ENCODE measurements at places on chromosomes 3 and 15. TPM values are rescaled to one million over a fixed set of nuclear protein-coding genes. Genes with fewer than 3 reads are reported as not detected.

DNA sequence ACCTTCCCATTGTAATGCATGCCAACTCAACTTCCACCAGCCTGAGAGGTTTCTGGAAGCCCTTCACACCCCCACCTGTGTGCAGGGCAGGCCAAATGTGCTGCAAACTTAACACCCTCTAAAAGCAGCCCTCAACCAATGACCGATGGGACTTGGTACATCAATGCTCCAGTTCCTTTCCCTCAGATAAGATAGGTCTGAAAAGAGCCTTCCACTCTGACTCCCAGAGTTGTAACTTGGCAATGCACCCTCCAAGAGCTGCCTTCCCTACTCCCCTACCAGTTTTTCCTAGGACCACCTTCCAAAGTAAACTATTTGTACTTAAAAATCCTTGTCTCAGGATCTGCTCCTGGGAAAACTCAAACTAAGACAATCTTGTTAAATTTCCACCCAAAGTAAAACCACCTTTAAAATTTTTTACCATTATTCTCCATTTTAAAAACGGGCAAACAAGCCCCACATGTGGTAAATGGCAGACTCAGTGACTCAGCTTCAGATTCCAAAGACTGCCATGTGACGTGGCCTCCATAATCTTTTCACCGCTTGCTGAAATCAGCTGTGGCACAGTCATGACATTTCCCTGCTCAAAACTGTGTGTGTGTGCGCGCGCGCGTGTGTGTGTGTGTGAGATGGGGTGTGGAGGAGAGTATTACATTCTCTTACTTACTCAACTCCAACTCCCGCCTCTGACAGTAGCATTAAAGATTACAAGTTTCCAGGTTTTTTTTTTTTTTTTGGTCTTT, 17.2 kb downstream of the RASGRP1 start:
- DNase-seq: peak; percentile 68

- peak; percentile 79 for DNase-seq
Observed at GRCh38 chr3:183385698-183386613, 42.5 kb downstream of the MCF2L2 start.

DNA sequence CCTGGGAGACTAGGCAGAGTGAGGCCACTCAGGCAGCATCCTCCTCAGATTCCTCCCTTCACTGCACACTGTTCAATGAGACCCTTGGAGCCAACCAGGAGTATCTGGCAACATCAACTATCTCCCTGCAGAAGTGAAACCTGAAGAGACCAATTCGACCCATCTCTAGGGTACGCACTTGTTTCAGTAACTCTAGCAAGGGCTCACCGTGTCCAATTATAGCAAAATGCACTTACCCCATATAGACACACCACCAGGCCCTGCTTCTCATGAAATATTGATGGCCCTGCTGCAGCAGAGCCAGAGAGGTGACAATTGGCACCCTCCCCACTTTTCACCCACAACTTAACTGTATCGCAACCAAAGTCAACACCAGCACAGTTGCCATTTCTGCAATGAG, 196.1 kb upstream of the IGF1R start:
- DNase-seq: no peak

GRCh38 chr3:101310978-101311375, 9.4 kb downstream of the IMPG2 start:
- no peak for DNase-seq

DNA sequence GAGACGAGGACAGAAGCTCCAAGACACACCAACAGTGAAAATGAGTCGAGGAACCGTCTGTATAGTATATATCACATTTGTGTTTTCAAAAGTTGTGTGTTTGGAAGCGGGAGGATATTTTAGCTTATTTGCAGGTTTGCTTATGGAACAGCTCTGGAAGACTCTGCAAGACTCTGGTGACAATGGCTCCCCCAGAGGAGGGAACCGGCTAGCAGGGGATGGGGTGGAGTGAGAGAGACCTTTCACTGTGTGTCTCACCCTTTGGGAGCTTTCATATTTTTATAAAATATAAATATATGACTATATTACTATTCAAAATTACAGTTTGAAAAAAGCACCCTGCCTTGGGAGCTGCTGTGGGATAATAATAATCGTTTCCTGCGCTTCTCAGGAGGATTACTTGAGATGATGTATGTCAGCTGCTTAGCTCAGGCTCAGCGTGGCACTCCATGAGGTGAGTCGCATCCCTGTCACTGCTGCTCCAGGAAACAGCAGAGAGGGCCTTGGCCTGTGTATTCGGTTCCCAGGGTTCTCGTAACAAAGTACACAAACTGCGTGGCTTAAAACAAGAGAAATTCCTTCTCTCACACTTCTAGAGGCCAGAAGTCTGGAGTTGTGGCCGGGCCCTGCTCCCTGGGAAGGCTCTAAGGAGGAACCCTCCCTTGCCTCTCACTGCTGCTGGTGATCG, 183.9 kb downstream of the FAM43A start:
- DNase-seq: no peak

Gene GOLGA6B
- not detected for total RNA-seq

Gene EPHA3
- total RNA-seq: not detected

Gene SH2D7
- total RNA-seq: not detected

Gene SNTN
- total RNA-seq: not detected

Data from activated naive CD4-positive, alpha-beta T cell treated with anti-CD3 and anti-CD28 coated beads for 36 hours (primary cell).